ENCODE measurements at places on chromosomes 12 and 14. TPM values are rescaled to one million over a fixed set of nuclear protein-coding genes. Genes with fewer than 3 reads are reported as not detected.

CAPZA3 gene
- not detected for total RNA-seq

PLEKHD1 gene
- under 0.01 TPM for total RNA-seq

ART4 gene
- not detected for total RNA-seq

SERPINA10 gene
- total RNA-seq, result not detected
